Hematopoietic multipotent progenitor cell treated with erythropoietin and hydrocortisone succinate and interleukin-3 and kit ligand, for 15 days (in vitro differentiated cells): ENCODE measurements at places on chromosomes 16 and 17.

DNA sequence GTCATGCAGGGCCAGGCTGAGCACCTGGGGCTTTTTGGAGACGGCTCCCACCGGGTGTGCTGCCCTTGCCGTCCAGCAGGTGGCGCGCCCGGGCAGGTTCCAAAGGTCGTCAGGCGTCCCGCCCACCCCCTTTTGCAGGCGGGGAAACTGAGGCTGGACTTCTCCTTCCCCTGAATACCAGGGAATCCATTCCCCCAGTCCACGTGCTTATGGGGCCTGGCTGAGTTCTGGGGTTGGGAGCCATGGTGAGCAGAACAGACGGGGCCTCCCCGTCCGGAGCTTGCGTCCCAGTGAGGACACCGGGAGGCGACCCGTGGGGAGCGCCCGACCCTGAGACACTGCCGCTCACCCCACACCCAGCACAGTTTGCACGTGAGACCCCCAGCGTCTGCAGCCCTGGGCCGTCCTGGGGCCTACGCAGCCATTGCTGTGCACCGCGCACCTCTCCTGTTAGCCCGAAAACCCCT is 51.8 kb upstream of the JPH3 start:
- peak; percentile 46 for DNase-seq

GRCh38 chr16:86517652-86518258 is 7.4 kb downstream of the FOXF1 start:
- no peak for DNase-seq

GRCh38 chr17:12655936-12656335 is 9.8 kb upstream of the MYOCD start:
- DNase-seq, result no peak

GRCh38 chr17:32512328-32512727 is 25.5 kb downstream of the CDK5R1 start:
- DNase-seq, result no peak

GRCh38 chr17:59047616-59048015 is 59.1 kb downstream of the TRIM37 start:
- no peak for DNase-seq

DNA sequence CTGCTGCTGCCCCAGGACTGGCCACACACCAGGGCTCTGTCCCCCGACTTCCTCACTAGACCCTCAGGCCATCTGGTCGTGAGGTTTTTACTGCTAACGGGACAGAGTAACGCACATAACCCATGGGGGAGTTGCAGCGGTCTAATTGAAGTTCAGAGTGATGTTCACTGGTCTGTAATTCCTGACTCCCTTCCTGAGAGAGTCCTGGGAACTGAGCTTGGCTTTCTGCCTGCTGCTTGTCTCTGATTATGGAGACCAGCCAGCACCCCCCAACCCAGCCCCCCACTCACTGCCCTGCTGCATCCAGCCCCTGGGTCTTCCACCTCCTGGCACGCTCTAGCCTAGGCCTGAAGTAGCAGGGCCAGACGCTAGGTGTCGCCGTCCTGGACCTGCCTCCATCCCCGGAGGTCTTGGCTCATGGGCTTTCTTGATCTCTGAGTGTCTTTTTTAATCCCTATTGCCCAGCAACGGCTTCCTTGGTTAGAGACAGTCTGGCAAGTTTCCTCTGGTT is 192.9 kb downstream of the CCDC182 start:
- no peak for DNase-seq

DNA sequence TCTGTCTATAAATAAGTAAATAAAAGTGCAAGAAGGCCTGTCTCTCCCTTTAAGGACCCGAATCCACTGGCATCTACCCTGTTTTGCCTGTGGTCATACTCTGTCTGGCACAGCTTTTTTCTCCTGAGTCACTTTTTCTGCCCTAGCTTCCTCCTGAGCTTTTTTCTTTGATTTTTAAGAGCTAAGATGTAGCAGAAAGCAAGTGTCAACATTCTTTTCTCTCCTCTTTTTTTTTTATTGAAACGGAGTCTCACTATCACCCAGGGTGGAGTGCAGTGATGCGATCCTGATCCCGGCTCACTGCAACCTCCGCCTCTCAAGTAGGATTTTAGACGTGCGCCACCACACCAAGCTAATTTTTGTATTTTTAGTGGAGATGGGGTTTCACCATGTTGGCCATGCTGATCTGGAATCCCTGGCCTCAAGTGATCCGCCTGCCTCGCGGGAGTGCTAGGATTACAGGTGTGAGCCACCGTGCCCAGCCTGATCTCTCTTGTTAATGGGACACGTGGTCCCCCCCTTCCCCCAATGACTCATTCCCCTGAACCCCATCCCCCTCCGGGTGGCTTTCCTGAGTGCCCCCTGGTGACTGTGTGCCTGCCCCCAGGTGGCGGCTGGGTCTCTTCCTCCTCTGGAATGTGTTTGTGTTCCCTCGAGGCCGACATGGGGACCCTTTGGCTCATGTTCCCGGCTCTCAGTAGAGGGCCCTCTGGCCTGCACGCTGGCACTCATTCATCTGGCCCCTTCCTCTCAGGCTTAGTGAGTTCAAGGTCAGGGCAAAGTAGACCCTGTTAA is 14.2 kb downstream of the C16orf90 start:
- DNase-seq, result no peak

- no peak for DNase-seq
Observed at GRCh38 chr16:89525146-89525913, 17.1 kb downstream of the SPG7 start.

DNA sequence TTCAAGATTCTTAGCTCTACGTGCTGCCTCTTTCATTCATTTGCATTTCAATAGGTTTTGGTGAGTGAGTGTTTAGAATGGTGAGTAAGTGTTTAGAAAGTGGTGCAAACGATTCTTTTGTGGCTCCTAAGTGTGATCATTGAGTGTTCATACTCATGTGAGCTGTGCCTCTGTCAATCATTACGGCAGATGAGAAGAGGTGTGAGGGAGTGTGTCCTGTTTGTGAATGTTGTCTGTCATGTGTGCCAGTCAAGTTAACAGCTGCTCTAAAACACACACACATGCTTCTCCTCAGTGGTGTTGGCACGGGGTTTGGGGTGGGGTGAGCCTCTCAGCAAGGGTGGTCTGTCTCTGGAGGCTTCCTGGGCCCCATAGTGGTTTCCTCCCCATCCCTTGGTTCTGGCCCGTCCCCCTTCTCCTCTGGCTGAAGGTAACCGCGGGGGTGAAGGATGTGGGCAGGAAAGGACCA is 11.4 kb downstream of the MYL4 start:
- DNase-seq, result no peak

GRCh38 chr16:28823291-28823872 is 583 bp downstream of the ATXN2L start:
- DNase-seq, result no peak

GRCh38 chr17:68356520-68356919 is 65.2 kb downstream of the ARSG start:
- DNase-seq, result no peak
